HS-27A (cell line): ENCODE measurements at places on chromosomes 2 and 18.

DNA sequence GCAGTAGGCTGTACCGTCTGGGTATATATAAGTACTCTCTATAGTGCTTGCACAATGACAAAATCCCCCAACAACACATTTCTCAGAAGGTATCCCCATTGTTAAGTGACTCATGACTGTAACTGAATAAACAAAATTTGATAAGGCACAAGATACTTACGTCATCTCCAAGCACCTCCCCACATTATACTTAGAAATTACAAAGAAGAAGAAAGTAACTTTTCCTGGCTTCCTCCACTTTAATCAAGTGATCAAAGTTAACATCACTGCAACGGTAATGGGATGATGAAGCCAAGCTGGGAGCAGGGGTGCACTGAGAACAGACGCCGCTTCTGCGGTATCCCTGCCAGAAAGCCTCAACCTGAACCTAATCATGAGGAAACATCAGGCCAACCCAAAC, 9.7 kb downstream of the TNS1 start:
- DNase-seq, result no peak

- peak; percentile 61 for DNase-seq
These were observed 18.2 kb downstream of the IWS1 start for GRCh38 chr2:127508023-127508630.

- no peak for DNase-seq
These were observed 1192.1 kb downstream of the DPP10 start for GRCh38 chr2:115634578-115634977.

DNA sequence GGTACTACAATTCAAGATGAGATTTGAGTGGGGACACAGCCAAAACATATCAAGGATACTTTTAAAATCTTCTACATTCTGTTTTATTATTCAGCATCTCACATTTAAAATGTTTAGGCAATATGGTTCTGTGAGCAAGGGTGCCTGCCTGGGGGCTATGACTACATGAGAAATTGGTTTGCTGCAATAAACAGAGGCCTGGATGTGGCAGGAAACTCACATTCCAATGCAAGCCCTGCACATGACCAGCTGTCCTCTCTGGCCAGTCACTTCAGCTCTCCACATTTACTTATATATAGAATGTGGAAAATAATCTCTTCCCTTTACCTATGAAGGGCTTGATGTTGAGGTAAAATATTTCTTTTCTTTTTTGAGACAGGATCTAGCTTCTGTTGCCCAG, 193.4 kb downstream of the LRRTM1 start:
- no peak for DNase-seq

- DNase-seq, result no peak
These were observed 75.5 kb upstream of the ST8SIA3 start for GRCh38 chr18:57276829-57277228.

DNA sequence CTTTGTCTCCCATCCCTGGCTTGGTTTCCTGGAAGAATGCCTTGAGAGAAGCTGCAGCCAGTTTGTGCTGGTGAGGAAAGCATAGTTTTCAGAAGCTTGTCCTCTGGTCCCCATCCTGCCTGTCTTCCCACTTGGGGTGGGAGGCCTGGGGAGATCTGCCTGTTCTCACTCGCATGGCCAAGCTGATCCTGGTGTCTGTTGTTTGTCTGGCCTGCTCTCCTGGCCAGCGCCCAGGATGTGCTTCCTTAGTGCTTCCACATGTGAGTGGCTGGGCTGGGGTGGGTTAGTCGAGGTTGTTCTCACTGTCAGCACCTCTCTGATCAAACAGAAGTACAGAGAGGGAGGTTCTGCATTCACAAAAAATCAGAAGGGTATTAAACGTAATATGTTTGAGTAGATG, 49.5 kb downstream of the PTPRM start:
- no peak for DNase-seq

DNA sequence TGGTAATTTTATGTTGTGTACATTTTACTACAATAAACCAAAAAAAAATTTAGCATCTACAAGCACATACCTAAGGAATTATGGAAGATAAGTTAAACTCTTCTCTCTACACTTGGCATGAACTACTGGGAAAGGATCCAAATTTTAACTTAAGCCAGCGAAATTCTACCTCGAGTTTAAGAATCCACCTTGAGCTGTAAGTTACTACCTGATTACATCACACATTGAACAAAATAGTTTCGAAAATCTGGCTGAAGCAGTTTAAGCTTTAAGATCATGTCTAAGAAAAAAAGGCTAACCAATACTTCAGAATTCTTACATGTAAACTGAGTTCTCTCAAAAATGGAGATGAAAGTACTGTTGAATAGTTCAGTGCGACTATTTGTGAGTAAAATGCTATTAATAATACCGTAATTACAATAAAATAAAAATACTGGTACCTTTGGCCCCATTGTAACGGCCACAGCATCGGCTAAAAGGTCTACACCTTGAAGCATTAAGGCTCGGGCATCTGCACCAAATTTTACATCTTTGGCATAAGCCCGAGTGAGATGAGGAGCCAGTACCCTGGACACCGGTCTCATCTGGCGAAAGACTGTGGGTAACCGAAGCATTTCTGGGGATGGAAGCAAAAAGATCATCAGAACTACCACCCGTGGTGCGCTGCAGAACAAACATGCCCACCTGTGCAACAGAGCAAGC, 1.3 kb downstream of the HSPD1 start:
- no peak for DNase-seq

DNA sequence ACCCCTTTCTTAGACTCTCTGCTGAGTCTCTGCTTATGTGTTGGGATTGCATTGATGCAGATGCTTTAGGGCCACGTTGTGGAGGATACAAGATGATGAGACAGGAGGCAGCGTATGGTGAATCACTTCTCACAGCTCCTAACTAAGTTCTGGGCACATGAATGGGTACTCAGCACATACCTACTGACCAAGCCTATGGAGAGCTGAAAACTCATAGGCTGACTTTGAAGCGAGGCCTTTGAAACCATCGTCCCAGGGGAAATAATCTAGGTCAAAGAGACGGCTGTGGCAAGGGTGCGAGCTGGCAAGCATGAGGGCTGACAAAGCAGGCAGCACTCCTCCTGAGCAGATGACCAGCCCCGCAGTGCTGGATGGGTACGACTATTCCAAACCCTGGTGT, 180.2 kb upstream of the TNP1 start:
- no peak for DNase-seq

DNA sequence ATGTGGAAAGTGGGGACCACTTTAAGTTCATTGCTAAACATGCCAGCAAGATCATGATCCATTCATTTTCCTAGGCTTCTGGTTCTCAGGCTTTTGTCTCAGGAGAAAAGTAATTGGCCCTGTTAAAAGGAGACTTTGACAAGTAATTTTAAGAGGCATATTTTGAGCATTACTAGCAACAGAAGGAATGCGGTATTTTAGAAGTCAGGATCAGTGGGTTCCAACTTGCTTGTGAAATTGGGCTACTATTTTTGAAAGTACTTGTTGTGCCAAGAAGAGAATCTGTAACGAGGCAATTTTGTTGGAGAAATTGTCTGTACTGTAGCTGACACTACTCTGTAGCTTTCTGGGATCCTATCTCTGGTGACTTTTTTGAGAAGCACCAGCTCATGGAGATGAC, 59.4 kb downstream of the CERS6 start:
- peak; percentile 34 for DNase-seq

DNA sequence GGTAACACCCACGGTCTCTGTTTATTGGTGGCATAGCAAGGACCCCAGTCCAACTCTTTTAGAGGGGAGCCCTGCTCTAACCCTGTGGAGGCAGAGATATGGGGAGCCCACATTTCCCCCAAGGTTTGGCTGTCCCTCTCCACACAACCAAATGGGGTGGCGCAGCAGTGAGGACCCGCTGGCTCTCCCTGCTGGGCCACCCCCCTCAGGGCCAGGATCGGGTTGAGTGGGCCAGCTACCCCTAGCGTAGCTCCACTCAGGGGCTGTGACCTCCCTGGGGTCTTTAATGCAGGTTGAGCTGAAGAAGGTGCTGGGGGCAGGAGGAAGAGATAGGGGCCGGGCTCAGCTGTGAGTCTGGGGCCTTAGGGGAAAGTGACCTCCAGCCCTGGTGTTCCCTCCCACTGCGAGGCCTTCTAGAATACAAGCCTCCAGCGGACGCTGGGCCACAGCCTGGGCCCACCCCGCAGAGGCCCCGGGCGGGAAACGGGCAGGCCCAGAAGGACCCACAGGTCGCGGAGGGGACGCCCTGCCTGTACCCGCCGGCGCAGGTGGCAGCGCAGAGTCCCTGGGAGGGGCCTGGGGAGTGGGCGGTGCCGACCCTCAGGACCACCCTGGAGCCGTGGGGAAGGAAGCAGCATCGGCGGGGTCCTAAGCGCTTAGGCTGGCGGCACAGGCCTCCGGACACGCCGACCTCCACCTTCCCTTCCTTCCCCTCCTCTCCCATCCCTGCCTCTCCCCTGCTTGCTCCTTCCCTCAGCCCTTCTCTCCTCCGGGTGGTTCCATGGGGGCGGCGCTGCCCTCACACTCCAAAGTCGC, 9.6 kb downstream of the CROCC2 start:
- no peak for DNase-seq

GRCh38 chr2:96485751-96486651, 19.2 kb downstream of the NEURL3 start:
- DNase-seq, result no peak

- DNase-seq, result no peak
These were observed 55.7 kb downstream of the KLHL14 start for GRCh38 chr18:32717126-32717525.

DNA sequence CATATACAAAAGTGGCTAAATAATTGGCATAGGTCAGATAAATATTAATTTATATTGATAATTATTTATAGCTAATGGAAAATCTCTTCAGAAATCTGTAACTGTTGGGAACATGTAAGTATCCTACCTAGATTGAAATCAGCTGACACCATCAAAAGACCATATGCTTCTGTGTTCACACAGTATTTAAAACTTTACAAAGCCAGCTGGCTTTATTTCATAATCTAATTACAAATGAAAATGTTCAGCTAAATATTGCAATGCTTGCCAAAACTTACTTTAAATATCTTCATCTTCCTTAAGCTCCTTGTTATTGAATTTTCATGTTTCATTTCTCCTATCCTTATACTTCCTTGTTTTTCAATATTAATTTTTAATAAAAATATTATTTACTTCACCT, 190.9 kb upstream of the DOK6 start:
- no peak for DNase-seq

GRCh38 chr18:48051945-48052840, 121.7 kb upstream of the SMAD2 start:
- no peak for DNase-seq

DNA sequence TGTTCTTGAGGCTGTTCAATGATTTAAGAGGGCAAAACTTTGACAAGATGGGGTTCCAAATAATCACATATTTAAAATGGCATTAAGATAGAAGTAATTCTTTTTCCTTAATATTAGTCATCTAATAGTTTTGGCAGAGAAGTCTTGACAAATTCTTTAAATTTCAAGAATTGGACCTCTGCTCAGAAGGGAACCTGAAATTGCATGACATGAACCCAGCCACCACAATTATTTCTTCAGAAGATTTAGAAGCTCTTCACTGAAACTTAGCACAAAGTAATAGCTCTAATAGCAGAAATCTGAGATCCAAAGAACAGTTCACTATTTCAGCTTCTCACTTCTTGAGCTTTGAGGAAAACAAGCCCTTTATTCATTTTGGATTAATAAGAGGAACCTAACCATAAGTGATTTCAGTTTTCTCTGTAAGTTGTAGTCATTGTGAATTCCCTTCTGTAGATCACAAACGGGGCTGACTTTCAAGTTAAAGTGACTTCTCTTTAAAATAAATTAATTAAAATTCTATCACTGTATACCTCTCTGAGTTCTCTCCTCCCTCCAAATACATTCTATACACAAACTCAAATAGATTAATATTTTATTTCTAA, 100.6 kb upstream of the ITGA4 start:
- no peak for DNase-seq
